ENCODE measurements at places on chromosomes 6 and 20.

DNA sequence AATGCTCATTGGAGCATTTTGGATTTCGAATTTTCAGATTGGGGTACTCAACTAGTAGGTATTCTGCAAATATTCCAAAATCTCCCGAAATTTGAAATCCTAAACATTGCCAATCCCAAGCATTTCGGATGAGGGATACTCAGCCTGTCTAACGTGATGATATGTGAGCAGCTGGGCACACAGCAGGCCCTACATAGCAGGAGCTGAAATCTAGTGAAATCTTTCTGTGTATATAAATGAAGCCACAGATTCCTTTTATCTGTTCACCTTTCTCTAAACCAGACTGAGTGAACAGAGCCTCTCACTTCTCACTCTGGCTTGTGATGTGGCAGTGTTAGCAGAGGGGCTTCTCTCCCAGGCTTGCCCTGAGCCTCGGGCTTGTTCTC, 17.8 kb downstream of the STX16 start:
- no peak for DNase-seq

DNA sequence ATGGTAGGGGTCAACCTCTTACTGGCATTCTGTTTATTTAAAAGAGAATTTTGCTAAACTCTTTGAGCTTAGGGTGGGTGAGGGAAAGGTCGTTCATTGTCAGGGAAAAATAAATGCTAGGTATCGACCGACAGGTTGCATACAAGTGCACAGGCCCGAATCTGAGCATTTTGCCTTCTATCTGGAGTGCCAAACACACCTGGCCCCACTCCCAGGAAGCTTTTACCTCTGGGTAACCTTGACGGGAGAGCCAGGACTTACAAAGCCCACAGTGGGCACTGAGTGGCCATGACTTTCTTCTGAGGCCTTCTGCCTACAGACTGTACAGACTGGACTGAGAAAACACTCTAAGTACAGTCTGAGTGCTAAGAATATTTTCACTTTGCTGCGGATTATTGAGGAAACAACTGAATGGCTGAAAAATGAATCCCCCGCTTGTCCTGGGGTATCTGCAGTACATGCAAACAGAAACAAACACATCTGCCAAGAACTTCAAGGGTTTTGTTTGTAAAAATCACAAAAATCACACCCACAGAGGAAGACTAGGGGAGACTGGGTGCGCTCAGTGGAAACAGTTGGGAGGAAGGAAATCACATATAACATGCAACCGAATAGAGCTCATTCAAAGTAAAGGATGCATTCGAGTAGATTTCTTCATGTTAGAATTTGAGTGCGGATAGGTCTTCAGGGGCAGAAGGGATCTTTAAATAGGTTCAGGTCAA, 152.8 kb downstream of the NFATC2 start:
- DNase-seq = no peak

GRCh38 chr6:22099923-22100322, 196.9 kb downstream of the PRL start:
- DNase-seq = no peak

GRCh38 chr6:63941747-63942470, 306.3 kb downstream of the PHF3 start:
- DNase-seq = no peak

DNA sequence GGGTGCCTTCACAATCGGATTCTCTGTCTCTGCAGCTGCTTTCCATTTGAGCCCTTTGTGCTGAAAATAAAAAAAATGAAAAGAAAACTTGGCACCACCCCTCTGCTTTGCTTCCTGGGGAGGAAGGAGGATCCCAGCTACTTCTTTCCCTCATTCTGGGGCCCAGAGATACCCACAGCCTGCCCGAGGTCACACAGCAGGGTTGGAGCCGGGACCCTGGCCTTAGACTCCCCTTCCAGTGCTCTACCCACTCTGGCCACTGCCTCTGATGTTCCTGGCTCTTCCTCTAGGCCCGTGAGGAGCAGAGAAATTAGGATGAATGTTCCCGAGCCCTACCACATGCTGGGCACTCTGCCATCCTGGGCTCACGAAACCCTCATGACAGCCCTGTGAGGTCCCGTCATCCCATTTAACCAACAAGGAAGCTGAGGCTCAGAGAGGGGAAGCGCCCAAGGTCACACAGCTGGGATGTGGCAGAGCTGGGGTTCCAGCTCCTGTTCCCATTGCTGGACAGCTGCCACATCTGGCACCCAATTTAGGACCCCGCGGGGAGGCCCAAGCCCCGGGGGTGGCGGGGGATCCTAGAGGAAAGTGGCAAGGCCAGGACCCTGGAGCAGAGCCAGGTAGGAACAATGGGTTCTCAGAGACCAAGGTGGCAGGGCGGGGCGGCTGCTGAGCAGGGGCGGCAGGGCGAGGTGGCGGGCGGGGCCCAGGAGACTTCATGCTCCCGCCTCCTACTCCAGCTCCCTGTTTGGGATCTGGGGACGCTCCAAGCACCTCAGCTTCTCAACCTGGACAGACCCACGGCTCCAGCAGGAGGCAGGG, 76.6 kb downstream of the CEBPB start:
- peak; percentile 85 for DNase-seq

- peak; percentile 95 for DNase-seq
Measured at GRCh38 chr6:3697609-3698008, 53.9 kb downstream of the PXDC1 start.

DNA sequence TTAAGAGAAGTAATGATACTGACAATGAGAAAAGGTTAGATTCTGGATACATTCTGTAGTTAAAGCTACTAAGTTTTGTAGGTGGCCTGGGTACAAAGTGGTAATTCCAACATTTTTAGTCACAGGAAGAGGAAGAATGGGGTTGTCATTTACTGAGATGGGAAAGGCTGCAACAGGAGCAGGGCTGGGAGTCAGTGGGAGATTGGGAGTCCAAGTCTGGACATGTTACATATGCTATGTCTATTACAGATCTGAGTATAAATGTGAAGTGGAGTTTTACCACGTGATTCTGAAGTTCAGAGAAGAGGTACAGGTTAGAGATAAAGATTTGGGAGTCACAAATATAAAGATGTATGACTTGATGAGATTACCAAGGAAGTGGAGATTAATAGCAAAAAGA, 116.2 kb downstream of the RWDD2A start:
- DNase-seq = peak; percentile 41

GRCh38 chr6:134593442-134593841, 275.5 kb upstream of the SGK1 start:
- no peak for DNase-seq

- peak; percentile 47 for DNase-seq
Measured at GRCh38 chr20:58160451-58161061, 67.9 kb downstream of the ANKRD60 start.

DNA sequence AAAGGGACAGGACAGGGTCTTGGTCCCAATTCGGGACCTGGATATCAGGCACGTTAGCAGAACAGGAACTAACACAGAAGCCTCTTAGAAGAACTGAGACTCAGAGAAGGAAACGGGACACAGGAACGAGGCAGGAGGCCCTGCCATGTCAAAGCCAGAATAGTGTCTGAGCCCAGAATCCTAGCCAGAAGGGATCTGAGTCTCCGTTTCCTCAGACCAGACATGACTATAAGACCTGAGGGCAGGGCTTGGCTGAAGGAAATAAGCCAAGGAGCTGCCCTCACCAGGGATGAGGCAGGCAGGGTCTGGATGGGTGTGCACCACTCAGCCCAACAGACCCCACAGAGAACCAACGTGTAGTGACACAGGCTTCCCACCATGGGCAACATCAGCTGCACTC, 40.3 kb downstream of the TRERF1 start:
- peak; percentile 15 for DNase-seq

- DNase-seq = no peak
Measured at GRCh38 chr20:50019466-50020256, 36.9 kb downstream of the SNAI1 start.

- no peak for DNase-seq
Measured at GRCh38 chr20:1939270-1939595, 44.0 kb downstream of the SIRPA start.

GRCh38 chr6:108952776-108953486, 104.7 kb downstream of the ARMC2 start:
- peak; percentile 33 for DNase-seq

DNA sequence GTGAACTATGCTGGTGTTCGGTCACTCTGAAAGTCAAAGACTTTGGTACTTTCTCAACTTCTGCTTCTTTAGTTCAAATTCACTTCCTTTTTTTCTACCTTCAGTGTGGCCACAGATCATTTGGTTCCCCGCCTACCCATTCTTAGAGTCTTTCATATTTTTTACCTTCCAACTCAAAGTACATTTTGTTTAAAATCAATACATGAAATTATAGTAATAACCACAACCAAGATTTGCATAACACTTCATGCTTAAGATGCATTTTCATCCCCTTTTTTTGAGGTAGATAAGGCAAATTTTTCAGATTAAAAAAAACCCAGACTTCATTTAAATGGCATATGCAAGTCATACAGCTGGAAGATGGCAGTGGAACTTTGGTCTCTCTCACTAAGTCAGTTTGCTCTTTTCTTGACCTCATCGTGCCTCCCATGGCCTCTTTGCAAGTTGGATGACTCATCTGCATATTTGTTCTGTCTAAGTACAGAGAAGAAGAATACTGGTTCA, 11.9 kb upstream of the CNR1 start:
- no peak for DNase-seq

DNA sequence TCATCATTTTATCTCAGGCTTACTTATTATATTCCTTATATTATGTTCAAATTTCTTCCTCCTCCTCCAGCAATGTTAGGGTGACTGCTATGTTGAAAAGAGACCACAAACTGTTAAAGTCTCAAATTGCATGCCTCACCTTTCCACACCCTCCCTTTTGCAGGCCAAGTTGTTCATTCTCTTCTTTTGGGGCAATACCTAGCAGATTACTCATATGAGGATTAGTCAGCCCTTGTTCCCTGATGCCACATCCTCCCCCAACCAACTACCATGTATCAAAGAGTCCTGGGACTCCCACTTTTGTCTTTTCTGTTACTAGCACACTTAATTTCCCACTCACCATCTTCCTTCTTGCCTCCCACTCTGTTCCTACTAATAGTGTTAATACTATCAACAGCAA, 434.7 kb downstream of the BCKDHB start:
- DNase-seq = peak; percentile 70

DNA sequence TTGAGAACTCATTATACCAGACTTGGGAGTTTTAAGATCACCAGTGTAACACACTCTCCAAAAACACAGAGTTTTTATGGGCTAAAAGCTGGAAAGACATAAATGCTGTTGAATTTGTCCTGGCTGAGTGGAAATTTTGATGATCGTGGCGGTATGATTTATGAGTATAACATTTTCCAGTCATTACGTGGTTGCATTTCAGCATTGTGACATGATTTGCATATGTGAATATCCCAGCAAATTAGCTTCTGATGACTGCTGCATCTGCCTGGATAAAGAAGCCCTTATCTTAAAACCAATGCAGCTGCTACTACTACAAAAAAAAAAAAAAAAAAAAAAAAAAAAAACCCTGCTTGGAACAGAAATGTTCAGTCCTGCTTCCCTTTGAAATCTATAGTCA, 850.9 kb downstream of the TFAP2A start:
- peak; percentile 29 for DNase-seq

GRCh38 chr20:6673071-6673470, 94.4 kb upstream of the BMP2 start:
- DNase-seq = no peak

DNA sequence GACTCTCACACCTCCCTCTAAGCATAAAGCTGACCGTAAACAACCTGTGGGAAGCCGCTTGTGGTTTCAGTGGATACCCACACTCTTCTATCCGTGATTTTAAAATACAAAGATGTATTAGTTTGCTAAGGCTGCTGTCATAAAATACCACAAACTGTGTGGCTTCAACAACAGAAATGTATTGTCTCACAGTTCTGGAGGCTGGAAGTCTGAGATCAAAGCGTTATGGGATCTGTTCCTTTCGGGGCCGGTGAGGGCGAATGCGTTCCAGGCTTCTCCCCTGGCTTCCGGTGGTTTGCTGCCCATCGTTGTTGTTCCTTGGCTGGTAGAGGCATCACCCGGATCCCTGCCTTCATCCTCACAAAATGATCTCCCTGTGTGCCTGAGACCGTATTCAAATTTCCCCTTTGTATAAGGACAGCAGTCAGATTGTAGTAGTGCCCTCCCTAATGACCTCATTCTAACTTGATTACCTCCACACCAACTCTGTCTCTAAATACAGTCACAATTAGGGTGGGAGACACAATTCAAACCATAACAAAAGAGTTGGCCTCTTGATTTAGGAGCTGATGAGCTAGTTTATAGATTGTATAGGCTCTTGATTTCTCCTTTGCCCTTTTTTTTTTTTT, 210.6 kb upstream of the SOX4 start:
- no peak for DNase-seq

GRCh38 chr6:149157126-149157525, 160.4 kb upstream of the TAB2 start:
- DNase-seq = no peak

- peak; percentile 57 for DNase-seq
Measured at GRCh38 chr6:48535582-48536009, 424.6 kb upstream of the PTCHD4 start.

DNA sequence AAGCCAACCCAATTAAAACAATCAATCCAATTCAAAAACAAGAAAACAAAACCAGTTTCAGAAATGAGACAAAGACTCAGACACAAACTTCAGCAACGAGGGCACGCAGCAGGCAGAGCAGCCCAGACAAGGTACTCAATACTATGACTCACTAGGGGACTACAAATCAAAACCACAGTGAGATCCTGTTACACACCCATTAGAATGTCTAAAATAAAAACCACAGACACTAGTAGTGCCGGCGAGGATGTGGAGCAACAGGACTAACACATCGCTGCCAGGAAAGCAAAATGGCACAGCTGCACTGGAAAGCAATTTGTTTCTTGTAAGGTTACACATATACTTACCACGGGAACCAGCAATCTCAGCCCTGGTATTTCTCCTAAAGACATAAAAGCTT, 28.4 kb upstream of the MAS1L start:
- DNase-seq = peak; percentile 1

DNA sequence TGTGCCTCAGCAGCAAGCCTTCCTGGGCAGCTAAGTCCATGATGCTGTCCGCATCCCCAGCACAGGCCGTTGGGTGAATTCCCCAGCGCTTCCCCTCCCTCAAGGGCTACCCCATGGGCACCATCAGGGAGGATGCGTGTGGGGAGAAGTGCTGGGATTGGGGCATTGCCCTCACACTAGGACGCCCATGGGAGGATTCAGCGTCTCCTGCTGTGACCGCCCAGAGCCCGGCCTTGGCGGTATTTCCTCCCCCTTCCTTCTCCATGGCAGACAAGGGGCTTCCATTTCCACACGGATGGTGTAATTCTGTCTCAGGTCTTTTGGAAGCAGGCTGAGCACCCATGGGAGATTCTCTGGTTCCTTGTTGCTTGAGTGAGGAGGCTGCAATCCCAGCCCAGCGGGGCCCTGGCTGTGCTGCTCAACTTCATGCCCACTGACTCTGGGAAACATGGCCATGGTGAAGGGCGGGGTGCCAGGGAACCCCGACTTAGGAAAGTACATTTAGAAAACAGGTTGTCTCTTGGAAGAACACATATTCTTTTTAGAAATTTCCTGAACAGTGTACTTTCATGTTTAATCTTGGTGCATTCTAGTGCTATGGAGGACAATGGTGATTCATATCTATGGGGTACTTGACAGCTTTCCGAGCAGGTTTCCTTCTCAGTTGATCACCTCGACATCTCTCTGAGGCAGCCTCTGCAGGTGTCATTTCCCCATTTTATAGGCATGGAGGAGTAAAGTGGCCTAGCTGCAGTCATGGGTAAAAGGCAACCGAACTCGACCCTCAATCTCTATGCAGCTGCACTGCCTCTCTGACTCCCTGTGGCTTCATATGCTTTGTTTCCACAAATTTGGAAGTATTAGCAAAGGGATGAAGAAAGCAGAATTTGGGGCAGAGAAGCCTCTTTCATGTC, 178.2 kb upstream of the CST7 start:
- no peak for DNase-seq

All from fibroblast of the aortic adventitia (primary cell).